ENCODE measurements at places on chromosomes 1 and 21.

- no peak for DNase-seq
These were observed 193.5 kb downstream of the CYYR1 start for GRCh38 chr21:26379561-26379960.

DNA sequence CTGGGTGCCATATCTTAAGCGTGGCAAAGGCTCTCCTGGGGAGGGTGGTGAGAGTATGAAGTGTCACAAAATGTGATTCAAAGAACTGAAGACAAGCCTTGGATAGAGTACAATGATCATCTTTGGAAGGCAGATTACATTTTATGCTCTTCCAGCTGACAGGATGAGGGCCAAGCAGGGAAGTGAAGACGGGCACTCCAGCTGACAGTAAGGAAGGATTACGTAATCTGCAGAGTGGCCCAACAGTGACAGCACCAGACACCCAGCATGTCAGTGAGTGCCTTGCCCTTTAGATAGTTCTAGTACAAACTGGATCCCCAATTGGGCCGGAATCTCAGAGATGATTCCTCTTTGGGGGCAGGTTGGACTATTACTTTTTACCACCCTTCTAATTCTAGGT, 52.7 kb downstream of the UBE2T start:
- no peak for DNase-seq

DNA sequence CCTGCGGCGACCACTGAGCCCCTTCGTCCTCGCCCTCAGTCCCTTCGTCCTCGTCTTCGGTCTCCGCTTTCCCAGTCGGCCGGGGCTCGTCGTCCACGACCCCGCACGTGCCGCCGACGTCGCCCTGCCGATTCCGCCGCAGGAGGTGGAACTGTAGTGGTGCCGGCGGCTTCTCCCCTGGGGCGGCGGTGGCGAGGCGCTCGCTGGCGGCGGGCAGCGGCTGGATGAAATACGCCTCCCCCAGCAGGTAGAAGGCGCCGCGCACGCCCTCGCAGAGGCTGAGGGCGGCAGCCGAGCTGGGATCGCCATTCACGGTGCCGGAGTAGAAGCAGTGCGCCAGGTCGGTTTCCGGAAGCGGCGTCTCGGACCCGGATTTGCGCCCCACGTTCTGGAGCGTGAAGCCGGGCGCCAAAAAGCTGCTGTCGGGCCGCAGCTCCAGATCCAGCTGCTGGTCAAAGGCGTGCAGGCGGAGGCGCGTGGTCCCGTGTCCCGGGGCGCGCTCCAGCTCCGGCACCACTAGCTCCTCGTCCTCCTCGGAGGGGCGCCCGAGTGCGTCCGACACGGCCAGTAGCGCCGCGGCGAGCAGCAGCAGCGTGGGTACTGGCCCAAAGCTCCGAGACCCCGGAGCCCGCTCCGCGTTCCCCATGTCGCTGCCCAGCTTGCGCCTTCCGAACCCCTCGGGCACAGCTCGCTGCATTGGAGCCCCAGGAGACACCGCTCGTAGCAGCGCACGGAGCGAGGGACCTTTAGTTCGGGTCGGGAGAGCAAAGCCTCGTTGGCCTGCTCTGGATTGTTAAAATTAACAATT, 747 bp downstream of the ADAMTS1 start:
- DNase-seq: peak; percentile 46

DNA sequence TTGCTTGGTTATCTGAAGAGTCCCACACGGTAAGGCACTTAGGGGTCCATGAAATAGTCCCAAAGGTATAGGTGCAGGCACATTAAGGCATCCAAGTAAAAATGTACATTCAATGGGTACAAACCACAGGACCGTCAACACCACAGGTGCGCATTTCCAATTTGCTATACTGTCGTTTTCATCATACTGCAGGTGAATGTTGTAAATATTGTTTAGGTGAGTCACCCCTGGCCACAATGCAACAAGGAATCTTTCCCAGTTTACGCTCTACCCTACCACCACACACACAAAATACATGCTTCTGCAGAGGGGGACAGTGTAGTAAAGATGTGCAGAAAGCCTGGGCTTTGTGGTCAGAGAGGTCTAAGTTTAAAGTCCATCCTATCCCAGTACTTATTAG, 13.7 kb downstream of the CADM3 start:
- DNase-seq: no peak

DNA sequence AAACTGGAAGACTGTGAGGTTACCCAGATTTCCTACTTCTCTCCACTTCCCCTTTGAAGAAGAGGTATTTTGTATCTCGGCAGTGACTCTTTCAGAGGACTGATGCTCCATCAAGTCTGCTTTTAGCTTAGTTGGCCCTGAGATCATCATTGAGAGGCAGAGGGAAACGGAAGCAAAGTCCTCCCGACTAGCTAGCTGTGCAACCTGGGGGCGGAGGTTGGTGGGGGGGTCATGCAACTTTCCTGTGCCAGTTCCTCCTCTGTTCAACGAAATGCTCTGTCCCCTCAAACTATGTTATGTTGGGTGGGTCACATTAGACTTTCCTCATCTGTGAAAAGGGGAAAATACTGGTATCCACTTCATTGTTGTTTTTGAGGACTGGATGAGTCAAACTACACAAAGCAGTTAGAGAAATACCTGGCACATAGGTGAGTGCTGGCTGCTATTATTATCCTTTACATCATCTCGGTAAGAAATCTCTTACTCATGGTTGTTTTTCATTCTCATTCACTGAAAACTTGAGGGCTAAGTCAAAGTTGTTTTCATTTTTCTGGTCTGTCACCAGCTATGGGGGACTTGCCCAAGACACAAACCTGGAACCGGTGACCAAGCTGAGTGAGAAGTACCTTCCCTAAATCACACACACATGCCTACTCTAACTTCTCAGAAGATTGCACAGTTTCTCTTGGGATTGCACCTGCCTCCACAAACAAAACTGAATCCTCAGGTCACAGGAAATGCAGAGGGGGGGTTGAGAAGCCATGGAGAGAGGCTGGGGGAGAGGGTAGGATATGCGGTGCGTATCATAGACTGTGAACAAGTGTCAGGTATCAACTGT, 83.3 kb downstream of the ABCA4 start:
- no peak for DNase-seq

DNA sequence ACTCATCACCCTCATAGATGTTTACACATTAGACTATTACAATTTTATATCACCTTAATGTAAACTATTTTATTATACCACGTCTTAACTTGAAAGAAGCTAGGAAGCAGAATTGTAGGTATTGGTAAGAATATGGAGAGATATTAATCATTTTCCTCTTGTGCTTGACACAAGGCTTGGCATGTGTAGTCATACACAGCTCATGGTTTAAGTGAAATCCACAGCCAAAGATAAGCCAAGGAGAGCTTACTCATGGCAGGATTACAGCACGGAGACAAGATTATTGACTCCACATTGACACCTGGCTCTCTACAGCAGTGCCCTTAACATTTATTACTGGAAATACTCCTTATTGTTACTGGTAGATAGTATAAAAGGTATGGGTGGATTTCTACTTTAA, 68.4 kb upstream of the ADGRL4 start:
- no peak for DNase-seq

GRCh38 chr1:183841550-183841949, 36.6 kb downstream of the RGL1 start:
- peak; percentile 31 for DNase-seq

DNA sequence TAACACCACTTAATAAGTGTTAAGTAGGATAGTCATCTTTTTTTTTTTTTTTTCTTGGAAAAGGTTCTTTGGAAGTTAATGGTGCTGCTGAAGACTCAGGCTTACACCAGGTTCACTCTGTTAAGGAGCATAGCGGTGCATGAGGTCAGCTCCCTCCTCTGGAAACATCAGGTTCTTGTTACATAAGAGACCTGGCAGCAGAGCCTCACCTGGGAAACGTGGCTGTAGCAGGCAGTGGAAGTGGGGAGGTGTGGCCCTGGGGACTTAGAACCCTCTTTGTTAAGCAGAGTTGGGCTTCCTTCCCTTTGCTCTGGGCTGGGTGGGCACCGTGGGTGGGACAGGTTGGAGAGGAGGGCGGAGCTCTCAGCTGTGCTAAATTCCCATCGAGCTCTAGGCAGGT, 104.1 kb downstream of the CNIH3 start:
- no peak for DNase-seq

DNA sequence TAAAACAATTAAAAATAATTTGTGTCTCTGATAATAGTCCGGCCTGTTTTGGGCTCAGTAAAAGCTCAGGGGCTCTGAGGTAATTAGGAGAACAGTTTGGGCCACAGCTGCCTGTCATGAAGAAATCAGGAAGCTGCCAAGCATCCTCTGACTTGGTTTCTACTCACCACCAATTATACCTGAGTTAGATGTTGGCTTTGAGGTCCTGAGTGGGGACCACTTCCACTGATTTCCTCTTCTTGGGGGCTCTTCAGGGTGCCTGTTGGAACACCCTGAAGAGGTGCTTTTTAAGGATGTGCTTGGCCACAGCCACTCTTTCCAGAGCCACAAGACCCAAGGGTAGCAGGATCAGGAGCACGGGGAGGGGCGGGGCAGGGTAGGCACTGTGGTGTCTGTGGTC, 10.9 kb downstream of the SLC6A17 start:
- no peak for DNase-seq

DNA sequence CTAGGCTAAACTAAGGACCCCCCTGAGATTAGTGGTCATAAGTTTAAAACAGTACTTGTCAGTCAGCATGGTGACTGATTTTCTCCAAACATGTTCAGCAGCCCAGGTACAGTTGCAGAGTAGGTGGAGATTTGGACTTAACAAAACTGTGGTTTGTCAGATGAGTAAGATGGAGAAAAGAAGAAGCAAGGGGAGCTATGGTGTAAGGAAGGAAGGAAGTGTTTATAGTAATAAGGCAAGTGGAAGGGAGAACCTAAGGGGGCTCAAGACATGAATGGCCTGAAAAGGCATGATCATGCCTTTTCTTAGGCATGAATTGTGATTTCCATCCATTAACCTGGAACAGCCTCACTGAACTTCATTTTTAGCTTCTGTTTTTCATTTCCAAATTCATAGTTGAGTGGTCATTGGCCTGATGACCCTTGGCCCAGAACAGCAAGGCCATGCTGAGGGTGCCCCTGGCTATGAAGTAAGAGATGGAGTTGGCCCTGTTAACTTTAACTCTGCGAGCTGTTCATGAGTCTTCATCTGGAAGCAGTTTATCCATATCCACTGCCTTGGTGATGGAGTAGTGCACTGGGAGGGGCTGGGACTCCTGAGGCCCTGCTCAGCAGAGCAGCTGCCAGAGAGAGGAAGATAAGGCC, 60.7 kb downstream of the LRRC8D start:
- no peak for DNase-seq

GRCh38 chr1:31715087-31715872, 11.5 kb upstream of the COL16A1 start:
- peak; percentile 96 for DNase-seq

- DNase-seq: no peak
These were observed 15.7 kb downstream of the COL6A2 start for GRCh38 chr21:46113497-46114176.

DNA sequence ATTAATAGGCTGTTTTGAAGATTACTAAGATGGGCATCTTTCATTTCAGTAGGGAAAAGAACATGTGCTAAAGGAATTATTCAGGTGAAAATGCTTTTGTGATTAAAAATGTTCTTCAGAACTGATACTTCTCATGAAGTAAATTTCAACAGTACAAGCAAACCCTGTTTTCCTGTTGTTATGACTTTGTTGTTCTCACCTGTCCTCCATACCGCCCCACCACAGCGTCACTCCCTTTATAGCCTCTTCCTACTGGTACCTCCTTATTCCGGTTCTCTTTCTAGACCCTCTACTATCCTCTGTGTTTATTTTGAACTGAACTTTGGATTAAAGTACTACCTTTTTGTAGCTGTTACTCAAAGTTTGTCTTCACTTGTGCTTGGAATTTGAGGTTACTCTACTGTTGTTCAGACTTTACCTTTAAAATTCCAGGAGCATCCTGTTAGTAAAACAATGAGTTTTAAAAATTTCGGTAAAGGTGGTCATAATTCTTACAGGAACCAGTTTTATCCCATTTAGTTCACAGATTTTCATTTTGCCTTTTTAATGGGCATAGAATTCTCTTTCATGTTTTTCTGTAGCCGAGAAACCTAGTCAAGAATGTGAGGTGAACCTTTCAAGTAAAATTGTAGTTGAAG, 10.9 kb downstream of the CNST start:
- no peak for DNase-seq

DNA sequence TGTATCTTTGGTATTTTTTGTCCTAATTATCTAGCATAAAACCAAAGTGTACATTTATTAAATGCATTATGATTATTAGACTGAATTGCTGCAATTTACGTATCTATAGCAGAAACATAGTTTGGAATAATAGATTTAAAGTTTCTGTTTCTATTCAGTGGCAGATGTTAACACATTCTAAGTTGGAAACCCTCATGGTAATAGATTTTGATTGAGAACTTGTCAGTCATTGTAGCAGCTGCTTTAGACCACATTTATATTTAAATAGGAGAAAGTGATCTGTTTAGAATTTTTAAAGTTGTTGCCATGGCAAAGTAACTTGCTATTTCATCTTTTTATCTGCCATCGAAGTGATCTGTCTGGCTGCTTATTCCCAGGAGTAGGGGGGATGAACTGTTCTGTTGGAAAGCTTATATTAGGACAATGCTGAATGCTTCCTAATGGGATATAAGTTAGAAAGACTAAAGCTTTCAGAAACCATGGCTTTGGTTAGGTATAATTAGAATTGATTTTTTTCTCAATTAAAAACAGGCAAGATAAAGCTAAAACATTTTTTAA, 61.6 kb downstream of the HS2ST1 start:
- no peak for DNase-seq

DNA sequence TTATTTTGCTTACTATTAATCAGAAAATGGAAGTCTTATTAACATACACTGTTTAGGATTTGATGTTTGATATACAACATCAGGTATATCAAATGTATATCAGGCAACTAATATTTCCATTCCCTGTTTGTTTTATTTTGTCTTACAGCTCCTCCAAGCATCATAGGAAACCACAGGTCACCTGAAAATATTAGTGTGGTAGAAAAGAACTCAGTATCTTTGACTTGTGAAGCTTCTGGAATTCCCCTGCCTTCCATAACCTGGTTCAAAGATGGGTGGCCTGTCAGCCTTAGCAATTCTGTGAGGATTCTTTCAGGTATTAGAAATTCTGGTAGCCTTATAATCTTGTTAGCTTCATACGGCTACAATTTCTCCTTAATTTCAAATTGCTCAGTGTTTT, 318.0 kb downstream of the TPR start:
- no peak for DNase-seq

GRCh38 chr1:12669529-12670068, 25.7 kb downstream of the AADACL4 start:
- DNase-seq: no peak

GRCh38 chr1:228178737-228179684, 13.4 kb downstream of the IBA57 start:
- no peak for DNase-seq
